Central memory CD8-positive, alpha-beta T cell (primary cell): ENCODE measurements at places on chromosomes 12 and 14.

GRCh38 chr12:108633081-108633533 lies 587 bp downstream of the SELPLG start:
- DNase-seq: no peak

DNA sequence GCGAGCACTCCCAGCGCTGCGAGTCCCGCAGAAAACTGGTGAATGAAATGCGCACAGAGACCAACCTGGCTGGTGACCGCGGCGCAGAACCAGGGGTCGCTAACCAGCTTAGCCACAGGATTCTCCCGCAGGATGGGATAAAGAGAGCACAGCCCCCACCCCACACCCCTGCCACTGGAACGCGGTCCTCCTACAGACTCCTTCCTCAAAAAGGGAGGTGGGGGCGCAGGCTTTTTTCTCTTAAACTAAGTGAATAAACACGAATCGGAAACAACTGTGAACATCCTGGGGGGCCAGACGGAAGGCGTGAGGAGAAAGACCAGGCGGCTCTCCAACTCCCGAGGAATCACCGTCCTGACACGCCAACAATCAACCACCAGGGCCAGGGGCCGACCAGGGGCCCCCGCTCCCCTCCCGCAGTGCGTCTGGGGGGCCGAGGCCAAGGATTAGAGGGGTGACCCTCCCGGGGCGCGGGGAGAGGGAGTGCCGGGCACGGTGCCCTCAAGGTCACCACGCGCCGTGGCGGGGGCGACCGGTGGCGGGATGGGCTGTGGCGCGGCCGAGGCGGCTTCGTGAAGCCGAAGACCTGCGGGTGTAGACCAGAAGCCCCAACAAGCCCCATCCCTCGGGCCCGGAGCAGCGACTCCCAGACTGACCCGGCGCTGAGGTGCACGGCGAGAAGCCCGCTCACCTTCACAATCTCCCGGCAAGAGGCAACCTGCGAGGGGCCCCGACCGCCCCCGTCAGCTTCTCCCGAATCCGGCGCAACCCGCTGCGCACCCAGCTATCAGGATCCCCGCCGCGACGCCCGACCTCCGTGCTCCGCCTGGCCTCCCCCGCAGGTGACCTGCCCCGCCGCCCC lies 704 bp downstream of the ATP2B1 start:
- DNase-seq: peak; percentile 31

DNA sequence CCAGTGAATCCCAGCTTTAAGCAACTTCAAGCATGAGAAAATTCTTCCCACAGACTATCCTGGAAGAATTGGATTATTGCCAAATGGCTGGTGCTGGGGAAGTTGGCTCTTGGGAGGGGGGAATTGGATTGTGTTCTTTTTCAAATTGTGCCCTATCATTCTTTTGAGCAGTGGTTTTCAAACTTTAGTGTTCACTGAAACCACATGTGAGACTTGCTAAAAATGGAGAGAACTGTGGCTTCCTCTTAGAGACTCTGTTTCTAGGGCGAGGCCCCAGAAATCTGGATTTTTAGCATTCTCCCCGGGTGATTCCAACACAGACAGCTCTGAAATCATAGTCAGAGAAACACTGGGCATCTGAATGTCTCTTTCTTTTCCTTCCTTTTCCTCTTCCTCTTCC lies 14.3 kb upstream of the OTUB2 start:
- peak; percentile 43 for DNase-seq

GRCh38 chr12:27782481-27782880 lies 2.4 kb upstream of the MANSC4 start:
- DNase-seq: no peak

GRCh38 chr12:46404225-46404631 lies 31.7 kb upstream of the SLC38A2 start:
- DNase-seq: no peak

- DNase-seq: peak; percentile 26
Measured at GRCh38 chr12:109927622-109928021, 27.5 kb downstream of the TCHP start.

DNA sequence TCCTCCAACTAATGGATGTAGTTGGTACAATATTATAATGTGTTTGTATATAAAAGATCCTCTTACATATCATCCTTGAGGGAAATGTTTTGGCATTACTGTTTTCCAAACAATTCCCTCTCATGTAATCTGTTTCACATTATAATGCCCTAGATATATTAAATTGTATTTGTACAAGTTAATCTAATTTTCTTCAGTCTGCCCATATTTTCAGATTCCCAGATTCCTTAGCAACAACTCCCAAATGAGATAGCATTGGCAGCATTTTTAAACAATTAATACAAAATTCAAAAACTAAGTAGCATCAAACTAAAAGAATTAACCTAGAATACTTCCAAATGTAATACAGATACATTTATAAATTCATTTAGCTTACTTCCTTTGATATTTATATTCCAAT lies 860.2 kb downstream of the C12orf50 start:
- no peak for DNase-seq

GRCh38 chr12:96514328-96514727 lies 25.0 kb downstream of the CFAP54 start:
- DNase-seq: no peak

DNA sequence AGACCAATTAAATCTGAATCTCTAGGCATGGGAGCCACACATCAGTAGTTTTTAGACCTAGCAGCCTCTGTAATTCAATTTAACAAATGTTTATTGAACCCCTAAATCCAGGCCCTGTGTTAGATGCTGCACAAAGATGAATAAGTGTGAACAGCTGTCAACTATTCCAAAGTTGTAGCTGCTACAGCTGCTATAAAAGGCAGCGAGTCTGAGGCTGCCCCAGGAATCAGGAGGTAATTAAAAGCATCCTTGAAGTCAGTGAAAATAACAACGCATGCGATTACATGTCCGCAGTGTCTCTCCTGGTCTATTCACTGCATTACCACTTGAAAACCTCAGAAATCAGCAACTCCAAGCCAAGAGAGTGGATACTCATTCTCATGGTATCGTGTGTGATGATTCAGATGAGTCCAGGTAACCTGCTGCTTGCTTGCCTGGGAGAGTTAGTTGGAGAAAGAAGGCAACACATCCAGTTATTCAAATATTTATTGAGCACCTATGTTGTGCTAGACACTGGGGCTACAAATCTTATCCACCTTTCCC lies 34.9 kb upstream of the DDHD1 start:
- DNase-seq: no peak

DNA sequence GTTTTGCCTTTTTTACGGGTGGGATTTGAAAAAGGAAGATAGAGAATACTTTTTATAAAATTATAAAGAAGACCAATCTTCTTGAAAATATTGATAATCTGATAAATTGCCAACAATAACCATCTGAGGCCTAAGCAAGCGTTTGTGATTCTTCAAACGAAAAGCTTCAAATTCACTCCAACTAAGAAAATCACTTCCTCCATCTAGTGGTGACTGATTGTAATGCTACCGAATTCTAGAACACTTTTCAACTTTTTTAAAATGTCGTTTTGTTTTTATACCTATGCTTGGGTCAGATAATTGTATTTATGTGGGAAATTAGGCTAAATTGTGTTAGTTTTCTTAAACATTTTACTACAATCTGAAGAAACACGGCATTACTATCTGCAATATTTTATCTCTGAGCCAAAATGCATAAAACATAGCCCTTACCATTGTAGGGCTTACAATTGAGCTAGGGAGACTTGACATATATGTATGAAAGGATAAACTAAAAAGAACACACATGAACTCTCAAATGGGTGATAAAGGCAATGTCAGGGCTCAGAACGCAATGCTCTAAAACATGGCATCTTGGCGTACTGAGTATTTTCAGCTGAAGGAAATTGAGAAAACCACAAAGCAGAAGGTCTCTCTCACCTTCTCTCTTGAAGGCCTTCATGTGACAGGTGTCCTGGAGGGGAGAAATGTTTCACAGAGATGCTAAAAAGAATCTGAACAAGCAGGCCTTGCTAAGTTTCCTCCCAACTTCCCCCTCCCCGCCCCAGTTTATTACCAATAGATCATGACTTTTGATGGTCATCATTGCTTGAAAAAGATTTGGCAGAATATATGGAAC lies 36.8 kb upstream of the G2E3 start:
- DNase-seq: no peak

DNA sequence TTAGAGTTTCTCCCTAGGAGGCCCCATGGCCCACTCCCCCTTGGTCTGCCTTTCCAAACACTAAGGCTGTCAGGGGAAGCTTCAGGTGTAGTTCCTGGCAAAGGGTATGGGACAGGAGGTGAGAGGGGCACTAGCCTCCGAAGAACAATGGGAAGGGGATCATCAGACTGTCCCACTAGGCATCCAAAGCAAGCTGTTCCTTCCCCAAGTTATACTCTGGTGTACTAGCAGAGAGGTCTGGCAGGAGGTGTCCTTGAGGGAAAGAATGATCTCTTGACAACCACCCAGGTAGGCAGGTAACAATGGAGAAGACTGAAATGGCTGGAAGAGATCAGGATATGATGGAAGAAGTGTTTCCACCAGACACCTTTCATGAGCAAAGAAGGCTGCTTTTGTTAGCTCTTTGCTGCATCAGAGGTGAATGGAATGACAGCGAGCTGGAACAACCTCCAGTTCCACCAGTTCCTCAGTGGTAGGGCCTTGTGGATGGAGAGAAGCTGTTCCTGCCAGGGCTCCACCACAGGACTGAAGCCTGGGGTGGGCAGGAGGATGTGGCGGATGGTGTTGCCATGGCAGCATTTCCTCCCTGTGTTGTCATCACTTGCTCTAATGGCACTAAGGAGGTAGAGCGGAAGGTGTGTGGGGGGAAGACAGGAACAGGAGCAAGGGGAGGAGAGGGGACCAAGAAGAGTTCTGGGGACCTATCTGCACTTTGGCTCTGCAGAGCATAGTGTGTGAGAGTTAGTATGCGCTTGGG lies 2.3 kb upstream of the AGAP2 start:
- DNase-seq: peak; percentile 81

GRCh38 chr12:119674560-119674959 lies 6.6 kb downstream of the PRKAB1 start:
- DNase-seq: no peak

DNA sequence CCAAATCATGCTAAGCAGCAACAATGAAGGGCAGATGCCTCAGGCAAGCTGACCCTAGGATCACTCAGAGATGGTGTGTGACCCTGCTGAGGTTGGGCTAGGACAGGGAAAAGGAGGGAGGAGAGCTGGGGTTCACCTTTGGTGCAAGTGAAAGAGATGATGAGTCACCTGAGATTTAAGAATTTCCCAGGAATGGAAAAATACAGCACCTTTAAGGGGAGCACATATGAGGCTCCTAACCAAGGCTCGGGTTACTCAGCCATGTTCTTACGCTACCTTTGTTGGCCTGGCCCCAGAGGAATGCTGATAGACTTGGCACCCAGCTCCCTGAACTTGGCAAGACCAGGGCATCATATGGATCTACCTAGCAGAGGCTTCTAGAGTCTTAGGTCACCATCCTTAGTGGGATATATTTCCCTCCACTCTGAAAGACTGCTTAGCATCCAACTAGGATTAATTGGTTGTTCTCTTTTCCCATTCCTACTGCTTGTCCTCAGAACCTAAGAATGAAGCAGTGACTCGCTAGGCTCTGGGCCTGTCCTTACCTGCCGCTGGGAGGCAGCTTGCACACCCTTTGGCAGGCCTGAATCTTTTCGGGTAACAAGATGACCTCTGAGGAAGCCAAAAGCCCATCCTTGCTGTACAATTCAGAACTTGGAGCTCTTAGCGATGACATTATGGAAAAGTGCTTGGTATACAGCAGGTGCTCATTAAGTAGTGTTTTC lies 4.0 kb upstream of the NAA25 start:
- no peak for DNase-seq

DNA sequence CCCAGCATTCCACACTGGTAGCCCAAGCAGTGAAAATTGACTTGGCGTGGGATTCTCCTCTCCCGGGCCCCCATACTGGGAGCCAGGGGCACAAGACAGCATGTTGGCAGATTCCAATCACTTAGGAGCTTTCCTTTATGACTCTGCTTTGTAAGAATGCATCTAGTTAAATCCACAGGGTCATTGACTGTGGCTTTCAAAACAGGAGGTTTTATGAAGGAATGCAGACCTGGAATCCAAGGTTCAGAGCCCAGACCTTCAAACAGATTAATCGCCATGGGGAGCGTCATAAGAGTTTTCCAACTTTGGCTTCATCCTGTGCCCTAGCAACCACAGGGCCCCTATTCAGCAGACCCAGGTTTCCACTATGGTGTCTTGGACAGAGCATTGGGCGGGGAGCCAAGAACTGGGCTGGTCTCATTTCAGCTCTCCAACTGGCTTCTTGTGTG lies 76.4 kb upstream of the RMST start:
- no peak for DNase-seq

- DNase-seq: no peak
Measured at GRCh38 chr12:78792052-78792698, 72.4 kb upstream of the SYT1 start.

- DNase-seq: no peak
Measured at GRCh38 chr12:82326905-82327503, 31.2 kb downstream of the CCDC59 start.

- DNase-seq: peak; percentile 94
Measured at GRCh38 chr14:75293920-75294648, 15.5 kb downstream of the FOS start.

GRCh38 chr12:51838762-51839161 lies 9.8 kb downstream of the FIGNL2 start:
- no peak for DNase-seq

- DNase-seq: no peak
Measured at GRCh38 chr12:31106101-31106803, 32.6 kb downstream of the DDX11 start.

DNA sequence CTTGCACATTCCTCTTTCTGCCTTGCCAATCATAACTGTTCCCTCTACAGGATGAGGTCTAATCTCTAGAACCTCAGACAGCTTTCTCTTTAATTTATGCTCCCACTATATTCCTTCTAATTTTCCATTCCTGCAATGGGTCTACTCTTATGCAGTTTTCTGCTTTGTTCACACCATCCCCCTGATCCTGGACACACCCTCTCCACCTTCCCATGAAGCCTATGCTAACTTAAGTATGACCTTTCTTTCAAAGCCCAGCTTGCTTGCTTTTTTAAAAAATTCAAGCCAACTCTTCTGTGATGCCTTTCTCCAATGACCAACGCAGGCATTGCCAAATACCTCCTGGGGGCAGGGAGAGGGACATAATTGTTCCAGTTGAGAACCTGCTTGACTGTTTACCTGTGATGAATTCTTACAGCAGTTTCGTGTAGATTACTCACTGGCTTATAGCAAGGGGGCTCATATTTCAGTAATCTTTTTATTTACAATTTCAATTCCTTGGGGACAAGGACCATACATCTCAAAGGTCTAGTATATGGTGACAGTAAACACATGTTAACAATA lies 7.8 kb downstream of the SLC38A1 start:
- DNase-seq: no peak
